Fibroblast of lung (primary cell): ENCODE measurements at places on chromosomes 5 and 9. TPM values are rescaled to one million over a fixed set of nuclear protein-coding genes. Genes with fewer than 3 reads are reported as not detected.

ANKH gene
- total RNA-seq, result 5.4 and 5.8 TPM in 2 replicates

PTPRD gene
- total RNA-seq, result 3.3 and 4.8 TPM in 2 replicates

FOXD4 gene
- 0.17 and 0.26 TPM in 2 replicates for total RNA-seq

DNAI1 gene
- not detected in 2 replicates for total RNA-seq

SCGB3A2 gene
- not detected in 2 replicates for total RNA-seq

AFAP1L1 gene
- total RNA-seq, result 7.1 and 9.5 TPM in 2 replicates

SLC45A2 gene
- total RNA-seq, result under 0.01 TPM in 2 replicates

HRH2 gene
- not detected in 2 replicates for total RNA-seq

SLC6A7 gene
- total RNA-seq, result not detected in 2 replicates

CLTA gene
- 238 and 302 TPM in 2 replicates for total RNA-seq

C6 gene
- total RNA-seq, result 0.26 TPM in 1 of 2 replicates, not detected in the other

BTNL9 gene
- not detected in 2 replicates for total RNA-seq

LCP2 gene
- total RNA-seq, result under 0.01 TPM in 1 of 2 replicates, not detected in the other

ACSL6 gene
- total RNA-seq, result 0.26 and 0.33 TPM in 2 replicates

TPPP gene
- total RNA-seq, result 0.17 and 0.26 TPM in 2 replicates

CDC20B gene
- under 0.01 TPM in 1 of 2 replicates, not detected in the other for total RNA-seq

CTSL gene
- total RNA-seq, result 563 and 826 TPM in 2 replicates

NELFB gene
- total RNA-seq, result 40.6 and 50.0 TPM in 2 replicates

ADAMTS16 gene
- under 0.01 and 0.17 TPM in 2 replicates for total RNA-seq

GPR150 gene
- under 0.01 and 0.33 TPM in 2 replicates for total RNA-seq

TOR4A gene
- total RNA-seq, result 12.6 and 22.1 TPM in 2 replicates

OLFM1 gene
- 2.0 and 2.3 TPM in 2 replicates for total RNA-seq

GLRA1 gene
- not detected in 2 replicates for total RNA-seq

LAMC3 gene
- total RNA-seq, result under 0.01 and 0.17 TPM in 2 replicates

BARHL1 gene
- total RNA-seq, result not detected in 2 replicates

SHC3 gene
- 7.7 and 16.2 TPM in 2 replicates for total RNA-seq

TOR2A gene
- total RNA-seq, result 3.6 TPM in 2 replicates

PCDHGC3 gene
- 59.0 and 63.4 TPM in 2 replicates for total RNA-seq

CCL28 gene
- 2.0 and 2.8 TPM in 2 replicates for total RNA-seq

PCDHGC4 gene
- total RNA-seq, result 1.5 and 3.0 TPM in 2 replicates

ORM2 gene
- total RNA-seq, result not detected in 2 replicates
